Omental fat pad (tissue), 4 donors: ENCODE measurements at places on chromosomes 5 and 9. TPM values are rescaled to one million over a fixed set of nuclear protein-coding genes. Genes with fewer than 3 reads are reported as not detected.
A peak's percentile ranks its signal among the peaks of the same experiment; 100 is the strongest.

The ERCC8 gene
- 26.8 TPM for total RNA-seq

The BRINP1 gene
- not detected for total RNA-seq

The GCNT4 gene
- total RNA-seq = 0.69 TPM

The OLFM1 gene
- total RNA-seq = 12.1 TPM

The OR1Q1 gene
- total RNA-seq = not detected

The CRHBP gene
- 47.6 TPM for total RNA-seq

The ATP10B gene
- 0.13 TPM for total RNA-seq

The DIRAS2 gene
- not detected for total RNA-seq

The GABBR2 gene
- total RNA-seq = not detected

The SLC23A1 gene
- not detected for total RNA-seq

The CCDC187 gene
- total RNA-seq = not detected

- no peak for DNase-seq
Measured at GRCh38 chr9:117720555-117720954, 16.4 kb downstream of the TLR4 start.

DNA sequence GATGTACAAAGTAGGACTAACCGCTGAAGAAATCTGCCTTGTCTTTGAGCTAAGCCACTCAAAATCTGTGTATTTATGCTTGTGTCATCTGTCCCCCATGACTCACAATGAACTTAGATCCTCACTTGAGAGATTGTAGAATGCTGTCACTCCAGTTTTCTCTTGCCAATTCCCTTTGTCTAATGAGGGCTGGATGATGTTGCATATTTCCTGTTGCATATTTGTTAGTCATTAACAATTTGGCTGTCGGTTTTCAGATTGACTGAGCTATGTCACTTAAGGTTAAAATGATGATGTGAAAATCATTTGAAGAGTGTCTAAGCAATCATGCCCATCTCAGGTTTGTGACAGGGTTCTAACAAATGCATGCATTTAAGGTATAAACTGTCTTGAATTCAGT, 481.7 kb downstream of the CDH10 start:
- no peak for DNase-seq

- DNase-seq = no peak
Measured at GRCh38 chr9:2026220-2026997, 11.3 kb downstream of the SMARCA2 start.

GRCh38 chr5:143509758-143510221, 106.3 kb upstream of the NR3C1 start:
- DNase-seq = no peak

DNA sequence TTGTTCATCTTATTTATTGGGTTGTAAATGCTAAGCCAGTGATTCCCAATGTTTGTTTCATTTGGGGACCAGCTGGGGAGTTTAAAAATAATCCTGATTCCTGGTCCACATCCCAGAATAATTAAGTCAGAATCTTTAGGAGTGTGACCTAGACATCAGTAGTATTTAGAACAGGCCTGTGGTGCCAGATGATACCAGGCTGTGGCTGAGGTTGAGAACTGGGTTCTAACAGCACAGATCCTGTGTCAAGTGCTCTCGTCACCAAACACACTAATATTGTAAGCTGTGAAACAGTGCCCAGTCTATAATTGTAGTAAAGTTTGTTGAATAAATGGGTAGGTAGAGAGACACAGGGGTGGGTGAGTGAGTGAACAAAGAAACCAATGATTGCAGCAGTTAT, 172.1 kb upstream of the PPP1R2B start:
- no peak for DNase-seq

DNA sequence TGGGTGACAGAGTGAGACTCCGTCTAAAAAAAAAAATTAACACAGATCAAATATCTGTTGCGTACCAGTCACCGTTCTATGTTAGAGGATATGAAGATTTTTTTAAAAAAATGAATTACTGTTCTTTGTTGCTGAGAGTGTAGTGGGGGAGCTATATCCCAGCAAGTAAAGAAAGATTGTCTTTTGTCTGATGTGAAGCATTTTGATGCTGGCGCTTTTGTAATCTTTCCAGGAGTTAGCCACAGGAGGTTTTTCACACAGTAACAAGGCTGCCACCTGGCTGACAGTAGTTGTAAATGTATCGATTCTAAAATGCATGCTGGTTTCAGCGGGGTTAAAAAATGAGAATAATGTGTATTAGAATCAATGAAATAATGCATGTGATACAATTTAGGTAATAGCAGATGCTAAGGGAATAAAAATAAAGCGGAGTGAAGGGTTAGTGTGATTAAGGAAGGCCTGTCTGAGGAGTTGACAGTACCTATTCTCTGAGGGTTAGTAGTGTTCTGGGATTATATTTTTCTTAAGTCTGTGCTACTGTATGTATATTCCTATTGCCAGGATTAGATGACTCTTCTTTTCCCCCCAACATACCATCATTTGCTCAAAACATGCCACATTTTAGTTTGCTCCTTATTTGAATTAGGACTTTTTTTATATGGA, 3.4 kb downstream of the LMNB1 start:
- no peak for DNase-seq

DNA sequence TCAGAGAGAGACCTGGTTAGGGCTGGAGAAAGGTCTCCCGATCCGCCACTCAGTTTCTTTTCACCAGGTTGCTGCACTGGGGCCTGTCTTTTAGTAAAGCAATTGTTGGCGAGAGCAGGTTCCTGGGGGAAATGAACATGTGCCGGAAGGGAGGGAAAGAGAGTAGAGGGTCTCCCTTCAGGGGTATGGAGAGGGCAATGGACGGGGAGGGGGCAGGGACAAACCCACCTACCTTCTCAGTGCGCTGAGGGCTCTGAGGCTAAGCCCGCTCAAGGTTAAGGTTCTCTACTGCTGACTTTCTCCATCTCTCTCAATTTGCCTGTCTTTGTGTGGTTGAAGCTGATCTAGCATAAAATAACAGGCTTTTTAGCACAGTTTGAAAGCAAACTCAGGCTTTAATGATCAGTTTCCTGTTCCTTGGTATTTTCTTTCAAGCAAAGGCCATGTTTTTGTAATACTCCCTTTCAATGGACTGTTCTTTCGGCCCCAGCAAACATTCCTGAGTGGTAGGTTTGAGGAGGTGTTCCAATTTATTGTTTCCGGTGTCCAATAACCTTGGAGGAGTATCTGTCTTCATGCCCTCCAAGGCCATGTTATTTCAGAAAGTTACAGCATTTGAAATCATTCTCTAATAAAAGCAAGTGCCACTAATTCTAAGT, 25.5 kb upstream of the TRAF1 start:
- no peak for DNase-seq

DNA sequence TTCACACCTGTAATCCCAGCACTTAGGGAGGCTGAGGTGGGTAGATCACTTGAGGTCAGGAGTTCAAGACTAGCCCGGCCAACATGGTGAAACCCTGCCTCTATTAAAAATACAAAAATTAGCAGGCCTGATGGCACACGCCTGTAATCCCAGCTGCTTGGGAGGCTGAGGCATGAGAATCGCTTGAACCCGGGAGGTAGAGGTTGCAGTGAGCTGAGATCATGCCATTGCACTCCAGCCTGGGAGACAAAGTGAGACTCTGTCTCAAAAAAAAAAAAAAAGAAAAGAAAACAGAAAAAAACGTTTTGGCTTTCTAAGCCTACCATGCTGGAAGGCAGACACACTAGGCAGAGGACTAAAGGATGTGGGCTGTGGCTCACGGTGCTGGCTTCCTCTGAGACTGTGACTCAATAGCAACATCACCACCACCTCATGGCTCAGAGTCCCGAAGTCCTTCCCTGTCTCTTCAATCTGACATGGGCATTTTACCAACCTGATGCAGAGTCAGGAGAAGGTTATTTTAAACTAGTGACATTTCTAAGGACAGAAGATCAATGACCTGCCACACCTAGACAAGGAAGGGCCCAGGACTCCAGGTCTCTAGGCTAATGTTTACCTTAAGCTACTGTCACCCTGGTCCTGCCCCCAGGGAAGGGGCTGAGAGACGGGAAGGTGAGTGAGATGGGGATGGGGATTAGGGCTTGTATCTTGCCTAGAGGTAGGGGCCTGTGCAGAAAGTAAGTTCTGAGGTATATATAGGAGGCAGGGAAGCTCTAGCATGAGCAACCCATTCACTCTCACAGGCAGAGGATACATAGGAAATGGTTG, 3.7 kb downstream of the ECSCR start:
- DNase-seq = no peak

- DNase-seq = no peak
Measured at GRCh38 chr9:2319421-2319820, 302.2 kb upstream of the VLDLR start.

DNA sequence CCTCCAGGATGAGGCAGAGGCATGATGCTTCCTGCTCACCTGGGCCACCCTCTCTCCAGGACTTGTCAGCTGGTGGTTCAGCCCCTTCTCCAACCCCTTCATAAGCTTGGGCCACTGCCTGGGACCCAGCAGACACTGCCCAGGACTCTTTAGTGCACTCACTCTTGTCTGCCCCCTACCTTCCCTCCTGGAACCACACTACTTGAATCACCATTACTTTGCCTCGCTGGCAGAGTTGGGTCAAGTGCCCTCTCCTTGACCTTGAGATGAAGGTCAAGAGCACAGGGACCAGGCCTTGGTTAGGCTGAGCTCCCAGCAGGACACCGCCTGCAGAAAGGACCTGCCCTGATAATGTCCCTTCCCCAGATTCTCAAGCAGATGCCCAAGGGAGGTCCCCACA, 8.5 kb upstream of the ENDOG start:
- no peak for DNase-seq

DNA sequence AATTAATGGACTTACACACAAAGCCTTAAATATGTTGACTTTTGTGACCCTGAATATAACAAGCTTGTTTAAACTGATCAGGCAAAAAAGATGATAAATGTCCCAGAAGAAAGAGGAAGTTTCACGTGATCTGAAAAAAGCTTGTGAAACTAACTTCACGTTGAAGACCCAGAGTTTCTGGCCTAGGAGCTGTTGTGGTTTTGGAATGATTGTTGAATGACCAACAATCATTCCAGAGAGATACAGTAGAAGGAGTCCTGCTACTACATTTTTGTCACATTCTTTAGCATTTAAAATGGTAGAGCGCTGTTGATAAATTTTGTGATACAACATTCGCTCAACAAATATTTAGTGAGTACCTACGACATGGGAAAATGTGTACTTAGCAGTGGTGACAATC, 143.1 kb upstream of the FBN2 start:
- DNase-seq = no peak

- no peak for DNase-seq
Measured at GRCh38 chr5:26847041-26847736, 191.2 kb downstream of the CDH9 start.

- DNase-seq = no peak
Measured at GRCh38 chr9:123358181-123358905, 2.3 kb downstream of the CRB2 start.

DNA sequence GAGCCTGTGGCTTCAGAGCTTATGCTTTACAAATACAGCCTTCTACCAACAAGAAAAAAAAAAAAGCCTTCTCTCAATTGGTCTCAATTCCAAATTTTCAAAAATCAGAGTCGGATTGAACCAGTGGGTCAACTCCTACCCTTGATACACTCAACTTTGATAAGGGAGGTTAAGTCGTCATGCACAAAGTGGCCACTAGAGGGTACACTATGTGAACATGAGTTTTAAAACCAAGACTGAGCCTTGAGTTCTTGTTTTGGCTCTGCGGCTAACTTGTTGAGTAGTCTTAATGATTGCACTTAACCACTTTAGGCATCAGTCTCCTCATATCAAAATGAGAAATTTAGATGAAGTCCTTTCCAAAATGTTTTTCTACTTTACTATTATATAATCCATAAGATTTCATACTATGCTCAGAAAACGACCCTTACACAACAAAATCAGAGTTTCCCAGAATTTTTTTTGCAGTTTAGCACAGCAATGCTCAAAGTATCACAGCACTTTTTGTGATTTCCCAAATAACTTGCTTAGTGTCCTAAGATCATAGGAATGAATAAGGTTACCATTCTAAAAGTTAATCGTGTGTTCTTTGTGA, 92.9 kb upstream of the MTAP start:
- peak; percentile 87 for DNase-seq

DNA sequence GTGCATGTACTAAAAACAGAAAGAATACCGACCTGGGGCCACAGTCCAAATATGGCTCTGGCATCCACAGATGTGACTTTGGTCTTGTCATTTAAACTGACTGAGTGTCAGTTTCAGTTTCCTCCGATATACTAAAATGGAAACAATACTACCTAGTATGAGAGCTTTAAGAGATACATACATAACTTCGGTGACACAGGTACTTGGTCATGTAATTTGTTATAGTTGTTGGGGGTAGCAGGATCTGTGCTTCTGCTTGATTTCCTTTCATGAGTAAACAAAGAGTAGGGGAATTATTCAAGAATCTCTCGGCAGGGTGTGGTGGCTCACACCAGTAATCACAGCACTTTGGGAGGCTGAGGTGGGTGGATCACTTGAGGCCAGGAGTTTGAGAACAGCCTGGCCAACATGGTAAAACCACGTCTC, 32.1 kb downstream of the MTMR12 start:
- no peak for DNase-seq

DNA sequence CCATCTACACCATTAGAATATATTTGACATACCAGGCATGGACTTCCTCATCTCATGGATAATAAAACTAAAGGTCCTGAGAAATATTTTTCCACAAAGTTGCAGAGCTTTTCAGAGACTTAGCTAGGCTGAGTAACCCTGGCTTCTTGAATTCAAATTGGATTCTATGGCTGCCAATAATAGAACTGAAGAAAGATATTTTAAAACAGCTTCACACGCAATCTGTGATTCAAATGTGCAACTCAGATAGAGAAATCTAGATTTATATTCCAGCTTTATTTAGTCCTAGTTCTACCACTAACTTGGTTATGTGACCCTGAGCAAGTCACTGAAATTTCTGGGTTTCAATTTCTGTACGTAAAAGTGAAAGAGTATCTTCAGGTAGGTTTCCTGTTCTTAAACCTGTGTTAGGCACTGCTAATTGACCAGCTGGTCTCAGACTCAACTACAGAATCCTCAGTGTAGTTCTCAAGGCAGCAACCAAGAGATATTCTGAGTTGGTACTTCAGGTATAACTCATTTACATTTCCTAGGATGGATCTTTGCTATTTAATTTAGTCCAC, 235.3 kb downstream of the GABRB2 start:
- no peak for DNase-seq

- DNase-seq = no peak
Measured at GRCh38 chr5:25618821-25619220, 974.0 kb upstream of the CDH10 start.

- DNase-seq = no peak
Measured at GRCh38 chr5:10451137-10451824, 9.6 kb downstream of the ROPN1L start.

DNA sequence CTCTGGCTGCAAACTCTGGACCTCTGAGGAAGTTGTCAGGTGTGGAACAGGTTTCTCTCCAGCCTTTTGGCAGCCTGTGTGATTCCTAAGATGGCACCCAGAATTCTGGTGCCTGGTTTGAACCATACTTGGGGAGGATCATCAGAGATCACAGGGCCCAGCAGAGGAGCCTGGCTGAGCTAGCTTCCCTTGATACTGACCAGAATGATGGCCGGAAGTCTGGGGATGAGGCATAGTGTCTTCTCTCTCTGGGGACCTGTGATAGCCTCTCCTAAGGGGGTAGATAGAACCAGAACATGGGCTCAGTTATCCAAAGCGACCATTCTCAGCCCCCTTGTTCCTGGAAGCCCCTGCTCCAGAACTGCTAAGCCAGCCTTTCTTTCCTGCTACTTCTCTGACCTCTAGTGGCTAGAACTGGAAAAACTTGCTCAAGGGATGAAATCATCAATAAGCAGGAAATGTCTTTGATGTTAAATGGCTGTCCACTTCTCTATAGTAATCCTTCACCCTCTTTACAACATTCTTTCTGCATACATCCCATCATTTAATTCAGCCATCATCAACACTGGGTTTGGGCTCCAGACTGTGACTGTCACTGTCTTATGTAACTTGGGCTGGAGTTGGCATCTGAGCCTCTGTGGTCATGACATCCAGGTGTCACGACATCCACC, 55.1 kb downstream of the C9orf152 start:
- no peak for DNase-seq

- no peak for DNase-seq
Measured at GRCh38 chr5:17614872-17615605, 4.8 kb downstream of the TAF11L12 start.
